ENCODE measurements at places on chromosomes 7 and 10. TPM values are rescaled to one million over a fixed set of nuclear protein-coding genes. Genes with fewer than 3 reads are reported as not detected.

Gene LRCH4
- 289 TPM for polyA plus RNA-seq

Gene FAM3C
- polyA plus RNA-seq, result 54.3 TPM

Gene GALNT17
- polyA plus RNA-seq, result not detected

Gene SLC39A12
- not detected for polyA plus RNA-seq

Gene CRTAC1
- not detected for polyA plus RNA-seq

Gene IDE
- polyA plus RNA-seq, result 7.7 TPM

Gene TBX20
- not detected for polyA plus RNA-seq

Gene CACNA2D1
- not detected for polyA plus RNA-seq

Gene C10orf143
- polyA plus RNA-seq, result 12.8 TPM

Gene ACTL6B
- polyA plus RNA-seq, result not detected

Gene CHN2
- polyA plus RNA-seq, result 0.74 TPM

Gene PTF1A
- polyA plus RNA-seq, result not detected

Gene SLC18A3
- polyA plus RNA-seq, result not detected

Gene WDR11
- 120 TPM for polyA plus RNA-seq

Gene ST7
- polyA plus RNA-seq, result 2.3 TPM

Gene WASHC2C
- 32.5 TPM for polyA plus RNA-seq

Gene POLR2J2
- polyA plus RNA-seq, result 16.7 TPM

Data from B cell (primary cell).